AG04449 (cell line): ENCODE measurements at places on chromosomes 13 and 19.
A peak's percentile ranks its signal among the peaks of the same experiment; 100 is the strongest.

- DNase-seq = no peak
These were observed at the start of gene ANKLE1 for GRCh38 chr19:17281391-17282304. Gene ANKLE1, plus strand, starts transcription at chr19:17281901. Its CDS starts 20 bp downstream, at chr19:17281921.

DNA sequence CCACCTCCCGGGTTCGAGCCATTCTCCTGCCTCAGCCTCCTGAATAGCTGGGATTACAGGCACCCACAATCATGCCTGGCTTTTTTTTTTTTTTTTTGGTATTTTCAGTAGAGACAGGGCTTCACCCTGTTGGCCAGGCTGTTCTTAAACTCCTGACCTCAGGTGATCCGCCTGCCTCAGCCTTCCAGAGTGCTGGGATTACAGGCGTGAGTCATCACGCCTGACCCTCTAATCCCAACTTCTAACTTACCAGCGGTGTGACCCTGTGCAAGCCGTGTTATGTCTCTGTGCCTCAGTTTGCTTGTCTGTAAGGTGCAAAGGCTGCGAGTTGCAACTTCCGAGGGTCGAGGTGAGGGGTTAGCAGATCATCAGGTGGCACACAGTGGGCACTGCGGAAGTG lies 17.3 kb downstream of the ZSWIM4 start:
- DNase-seq = no peak

DNA sequence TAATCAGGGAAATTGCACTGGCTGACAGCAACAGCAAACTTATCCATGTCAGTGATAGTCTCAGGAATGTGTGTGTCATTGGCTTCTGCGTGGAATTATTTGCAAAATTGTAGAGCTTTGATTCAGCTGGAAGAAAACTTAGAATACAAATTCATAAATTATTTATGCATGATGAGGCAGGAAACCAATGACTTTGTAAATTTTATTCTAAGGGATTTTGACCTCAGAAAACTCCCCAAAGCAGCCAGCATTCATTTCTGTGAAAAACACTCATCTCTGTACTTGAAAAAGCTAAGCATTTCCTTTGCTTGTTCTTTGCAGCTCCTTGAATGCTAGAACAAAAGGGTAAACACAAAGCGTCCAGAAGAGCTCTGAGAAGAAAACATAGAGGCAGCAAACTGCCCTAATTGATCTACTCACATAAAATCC lies 162.4 kb downstream of the DCT start:
- DNase-seq = no peak

- DNase-seq = no peak
These were observed 37.6 kb upstream of the RNF113B start for GRCh38 chr13:98214707-98215106.

GRCh38 chr13:110641055-110642015 lies 26.0 kb downstream of the NAXD start:
- DNase-seq = no peak

DNA sequence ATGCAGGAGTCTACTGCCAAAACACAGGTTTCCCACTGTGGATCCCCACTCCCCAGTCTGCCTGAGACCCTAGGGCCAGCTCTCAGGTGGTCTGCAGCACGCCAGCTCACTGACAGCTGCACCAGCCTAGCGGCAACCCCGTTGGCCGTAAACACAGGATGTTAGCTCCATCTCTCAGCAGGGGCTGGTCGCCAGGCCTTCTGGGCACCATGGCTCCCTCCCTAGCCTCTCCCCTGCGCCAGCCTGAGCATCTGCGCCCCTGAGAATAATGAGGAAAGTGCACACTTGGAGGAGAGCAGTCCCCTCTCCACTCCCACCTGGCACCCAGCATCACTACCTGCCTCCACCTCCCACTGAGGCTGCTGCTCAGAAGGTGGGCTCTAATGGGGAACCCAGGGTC lies 20.8 kb upstream of the EPHX3 start:
- DNase-seq = no peak

GRCh38 chr13:77328819-77329132 lies 1.9 kb upstream of the MYCBP2 start:
- no peak for DNase-seq

DNA sequence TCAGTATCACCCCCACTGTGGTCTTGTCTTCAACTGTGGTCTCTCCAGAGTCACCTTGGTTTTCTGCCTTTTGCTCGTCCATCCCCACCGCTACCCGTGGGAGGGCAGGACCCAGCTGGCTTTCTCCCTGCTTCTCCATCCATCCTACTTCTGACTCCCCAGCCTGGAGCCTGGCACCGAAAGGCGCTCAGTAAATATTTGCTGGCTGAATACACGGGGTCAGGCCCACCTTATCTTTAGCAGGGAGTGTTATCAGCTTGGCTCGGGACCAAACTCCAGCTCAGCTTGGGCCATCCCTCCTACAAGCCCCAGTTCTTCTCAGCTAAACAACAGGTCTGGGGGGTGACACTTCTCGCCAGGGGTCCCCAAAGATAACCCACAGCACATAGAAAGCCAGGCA lies 62.0 kb upstream of the KLF2 start:
- DNase-seq = no peak

- no peak for DNase-seq
These were observed 888.9 kb downstream of the SLITRK1 start for GRCh38 chr13:82993417-82993816.

- DNase-seq = no peak
These were observed 79.5 kb upstream of the MYO16 start for GRCh38 chr13:108549934-108550333.

- no peak for DNase-seq
These were observed 220.3 kb downstream of the POU4F1 start for GRCh38 chr13:78383071-78383484.

- DNase-seq = no peak
These were observed 14.8 kb downstream of the RB1 start for GRCh38 chr13:48318377-48318811.

- DNase-seq = no peak
These were observed 155.8 kb upstream of the UBL3 start for GRCh38 chr13:30006246-30006645.

DNA sequence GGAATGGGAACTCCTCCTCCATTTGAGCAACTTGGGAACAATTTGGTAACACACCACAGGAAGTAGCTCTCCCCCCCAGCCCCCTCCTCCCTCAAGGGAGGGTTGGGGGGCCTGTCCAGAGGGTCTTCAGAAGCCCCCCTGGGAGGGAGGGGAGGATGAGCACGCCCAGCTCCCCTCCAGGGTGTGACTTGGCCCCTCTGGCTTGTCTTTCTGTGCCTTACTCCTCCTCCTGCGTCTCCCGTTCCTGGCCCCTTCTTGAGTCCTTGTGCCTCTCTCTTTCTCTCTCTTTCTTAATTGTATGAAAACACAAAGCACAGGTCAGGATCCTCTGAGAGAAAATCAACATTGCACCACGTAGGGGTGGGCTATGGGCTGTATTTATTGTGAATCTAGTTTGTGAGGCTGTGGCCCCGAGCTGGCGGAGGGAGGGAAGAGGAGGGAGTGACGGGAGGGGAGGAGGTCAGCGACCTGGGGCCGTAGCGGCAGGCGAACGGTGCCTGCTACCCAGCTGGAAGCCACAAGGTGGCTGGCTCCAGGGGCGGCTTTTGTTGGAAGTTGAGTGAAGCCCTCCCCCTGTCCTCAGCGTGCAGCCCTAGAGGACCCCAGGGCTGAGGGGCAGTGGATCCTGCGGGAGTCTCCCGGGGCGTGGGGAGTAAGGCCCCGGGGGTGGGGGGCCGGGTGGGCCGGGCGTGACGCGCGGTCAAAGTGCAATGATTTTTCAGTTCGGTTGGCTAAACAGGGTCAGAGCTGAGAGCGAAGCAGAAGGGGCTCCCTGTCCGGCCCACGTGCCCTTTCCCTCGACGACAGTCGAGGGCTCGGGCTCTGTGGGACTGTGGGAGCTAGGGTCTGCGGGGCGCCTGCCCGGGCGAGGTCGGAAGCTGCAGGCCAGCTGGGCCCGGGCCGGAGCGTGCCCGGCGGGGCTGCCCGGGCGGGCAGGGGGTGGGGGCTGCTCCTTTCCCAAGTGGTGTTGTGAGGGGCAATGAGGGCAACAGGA lies 6.4 kb downstream of the LYL1 start:
- DNase-seq = no peak

GRCh38 chr13:40764587-40765403 lies 6.2 kb downstream of the MRPS31 start:
- DNase-seq = no peak

- no peak for DNase-seq
These were observed 15.7 kb upstream of the TIMM44 start for GRCh38 chr19:7959211-7959610.

- no peak for DNase-seq
These were observed 30.3 kb upstream of the CEACAM4 start for GRCh38 chr19:41657157-41657556.

GRCh38 chr13:98885600-98885999 lies 92.3 kb downstream of the DOCK9 start:
- DNase-seq = no peak

DNA sequence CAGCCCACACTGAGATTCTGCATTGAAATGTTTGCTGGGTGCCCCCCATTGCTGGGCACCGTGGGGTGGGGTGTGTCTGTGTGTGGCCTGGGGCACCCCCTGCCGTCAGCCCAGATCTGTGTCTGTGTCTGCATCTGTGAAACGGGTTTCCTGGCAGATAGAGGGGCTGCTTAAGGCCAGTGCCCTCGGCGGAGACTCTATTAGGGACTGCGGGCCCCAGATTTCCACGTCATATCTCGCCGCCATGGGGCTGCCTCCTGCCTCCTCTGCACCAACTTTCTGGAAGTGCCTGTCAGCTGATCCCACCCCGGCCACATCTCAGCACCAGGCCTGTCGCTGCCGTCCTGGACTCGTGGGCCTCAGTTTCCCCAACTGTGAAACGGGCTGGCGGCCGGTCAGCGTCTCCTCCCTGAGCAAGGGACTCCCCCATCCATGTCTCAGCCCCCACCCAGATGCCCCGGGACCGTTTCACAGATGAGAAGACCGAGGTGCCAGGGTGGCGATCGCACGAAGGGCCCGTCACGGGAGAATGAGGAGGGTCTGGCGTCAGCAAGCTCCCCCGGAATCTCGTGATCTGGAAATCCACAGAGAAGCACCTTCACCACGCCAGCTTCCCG lies 21.4 kb downstream of the ARID3A start:
- DNase-seq = no peak

- no peak for DNase-seq
These were observed 18.2 kb downstream of the ELAVL1 start for GRCh38 chr19:7987114-7987768.

DNA sequence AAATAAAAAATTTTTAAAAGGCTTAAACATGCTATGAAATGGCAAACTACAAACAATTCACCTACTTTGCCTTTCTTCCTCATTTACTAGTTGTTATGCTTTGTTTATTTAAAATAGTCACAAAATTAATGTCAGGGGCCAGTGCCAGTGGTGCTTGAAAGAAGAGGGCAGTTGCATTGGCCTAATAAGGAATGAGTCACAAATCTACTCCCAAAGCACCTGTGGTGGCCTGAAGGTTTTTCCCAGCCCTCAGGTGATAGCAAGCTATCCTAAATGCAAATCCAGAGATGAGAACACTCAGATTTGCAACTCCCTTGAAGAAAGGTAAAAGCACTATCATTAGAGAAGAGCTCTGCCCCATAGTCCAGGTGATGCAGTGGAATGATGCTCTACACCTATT lies 103.6 kb downstream of the MBNL2 start:
- no peak for DNase-seq

- DNase-seq = no peak
These were observed 10.8 kb upstream of the CCDC97 start for GRCh38 chr19:41299046-41299754.

- DNase-seq = peak; percentile 47
These were observed 2.0 kb downstream of the SPRY2 start for GRCh38 chr13:80338781-80339562.

- DNase-seq = peak; percentile 19
These were observed 80.1 kb downstream of the IPO5 start for GRCh38 chr13:98033277-98034247.

DNA sequence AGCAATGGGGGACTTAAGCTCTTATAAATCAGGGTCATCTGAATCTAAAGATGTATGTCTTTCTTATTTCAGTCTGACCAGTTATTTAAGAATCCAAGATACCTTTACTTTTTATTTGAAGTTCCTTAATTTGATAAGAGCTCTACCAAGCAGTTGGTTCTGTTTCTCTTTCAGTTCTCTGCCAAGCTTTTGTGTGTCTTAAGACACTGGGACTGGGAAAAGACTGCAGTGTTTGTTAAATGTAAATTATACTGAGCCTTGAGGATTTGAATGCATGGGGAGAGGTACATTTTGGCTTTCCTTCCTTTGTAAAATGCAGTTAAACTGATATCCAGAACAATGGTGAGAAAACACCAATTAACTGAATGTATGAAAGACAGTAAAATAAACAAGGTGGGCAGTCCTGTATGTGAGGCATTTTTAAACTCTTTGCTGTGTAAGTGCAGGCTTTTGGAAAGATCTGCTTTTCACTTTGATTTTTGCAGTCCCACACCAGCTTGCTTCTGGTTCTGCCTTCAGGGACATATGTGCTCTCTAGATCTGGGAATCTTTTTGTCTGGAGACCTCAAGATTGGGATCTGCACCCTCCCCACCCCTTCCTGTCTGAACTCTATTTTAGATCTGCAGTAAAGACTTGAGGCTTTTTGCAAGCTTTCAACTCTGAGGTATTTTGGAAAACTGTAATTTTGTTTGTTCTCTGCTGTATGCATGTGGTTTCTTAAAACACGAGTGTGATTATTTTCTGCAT lies 77.6 kb downstream of the LRCH1 start:
- DNase-seq = no peak

- no peak for DNase-seq
These were observed 98.9 kb downstream of the FLT1 start for GRCh38 chr13:28396053-28396452.
